ENCODE measurements at places on chromosomes 4 and X.

GRCh38 chr4:85815796-85816459 is 341.0 kb downstream of the ARHGAP24 start:
- DNase-seq: no peak

GRCh38 chrX:35046660-35047296 is 104.2 kb downstream of the FAM47B start:
- DNase-seq: no peak

DNA sequence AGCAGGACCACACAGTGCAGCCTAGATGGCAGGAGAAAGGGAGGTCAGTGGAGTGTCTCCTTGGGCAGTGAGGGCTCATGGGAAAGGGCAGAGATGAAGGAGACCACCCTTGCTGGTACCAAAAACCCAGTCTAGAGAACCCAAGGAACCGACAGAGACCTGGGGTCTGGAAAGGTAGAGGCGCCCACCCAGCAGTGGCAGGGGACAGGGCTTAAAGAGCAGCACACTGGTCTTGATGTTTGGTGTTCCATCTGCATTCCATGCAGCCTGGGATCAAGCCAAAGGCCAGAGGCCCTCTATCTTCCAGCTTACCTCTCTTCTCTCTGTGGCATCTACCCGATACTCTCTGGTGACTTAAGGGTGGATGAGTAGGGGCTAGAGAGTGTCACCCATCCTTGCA is 127.5 kb downstream of the PJA1 start:
- no peak for DNase-seq

GRCh38 chr4:83387476-83388312 is 53.0 kb upstream of the HPSE start:
- DNase-seq: no peak

DNA sequence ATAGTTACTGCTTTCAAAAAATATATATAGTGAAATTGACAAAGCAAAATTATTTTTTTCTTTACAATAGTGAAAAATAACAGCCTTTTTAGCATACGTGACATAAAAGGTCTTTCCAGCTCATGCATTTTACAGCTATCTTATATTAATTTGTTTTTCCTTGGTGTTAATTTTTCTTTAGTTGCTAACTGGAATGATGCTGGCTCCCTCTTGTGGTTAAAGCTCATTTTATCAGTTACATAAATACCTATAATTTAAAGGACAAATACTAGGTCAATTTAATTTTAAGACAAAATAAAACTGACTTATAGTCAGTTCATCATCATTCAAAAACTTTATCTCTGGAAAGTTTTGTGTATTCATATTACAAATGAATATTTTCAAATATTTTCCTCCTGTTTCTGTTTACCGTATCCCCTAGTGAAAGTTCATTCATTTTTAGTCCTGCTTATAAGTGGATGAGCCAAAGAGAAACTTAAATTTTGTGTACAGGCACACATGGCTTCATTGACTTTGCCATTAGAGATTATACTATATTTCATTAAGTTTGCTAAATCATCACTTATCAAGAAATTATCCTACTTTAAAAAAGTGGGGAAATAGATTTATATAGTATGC is 9.9 kb upstream of the ANAPC4 start:
- DNase-seq: no peak

- DNase-seq: no peak
Measured at GRCh38 chr4:1155314-1155713, 17.1 kb downstream of the SPON2 start.

- no peak for DNase-seq
Measured at GRCh38 chr4:163303069-163303468, 29.3 kb downstream of the NPY1R start.

- DNase-seq: no peak
Measured at GRCh38 chrX:131762802-131763234, 218.9 kb downstream of the OR13H1 start.

- no peak for DNase-seq
Measured at GRCh38 chrX:48695534-48695896, 1.0 kb upstream of the SUV39H1 start.

DNA sequence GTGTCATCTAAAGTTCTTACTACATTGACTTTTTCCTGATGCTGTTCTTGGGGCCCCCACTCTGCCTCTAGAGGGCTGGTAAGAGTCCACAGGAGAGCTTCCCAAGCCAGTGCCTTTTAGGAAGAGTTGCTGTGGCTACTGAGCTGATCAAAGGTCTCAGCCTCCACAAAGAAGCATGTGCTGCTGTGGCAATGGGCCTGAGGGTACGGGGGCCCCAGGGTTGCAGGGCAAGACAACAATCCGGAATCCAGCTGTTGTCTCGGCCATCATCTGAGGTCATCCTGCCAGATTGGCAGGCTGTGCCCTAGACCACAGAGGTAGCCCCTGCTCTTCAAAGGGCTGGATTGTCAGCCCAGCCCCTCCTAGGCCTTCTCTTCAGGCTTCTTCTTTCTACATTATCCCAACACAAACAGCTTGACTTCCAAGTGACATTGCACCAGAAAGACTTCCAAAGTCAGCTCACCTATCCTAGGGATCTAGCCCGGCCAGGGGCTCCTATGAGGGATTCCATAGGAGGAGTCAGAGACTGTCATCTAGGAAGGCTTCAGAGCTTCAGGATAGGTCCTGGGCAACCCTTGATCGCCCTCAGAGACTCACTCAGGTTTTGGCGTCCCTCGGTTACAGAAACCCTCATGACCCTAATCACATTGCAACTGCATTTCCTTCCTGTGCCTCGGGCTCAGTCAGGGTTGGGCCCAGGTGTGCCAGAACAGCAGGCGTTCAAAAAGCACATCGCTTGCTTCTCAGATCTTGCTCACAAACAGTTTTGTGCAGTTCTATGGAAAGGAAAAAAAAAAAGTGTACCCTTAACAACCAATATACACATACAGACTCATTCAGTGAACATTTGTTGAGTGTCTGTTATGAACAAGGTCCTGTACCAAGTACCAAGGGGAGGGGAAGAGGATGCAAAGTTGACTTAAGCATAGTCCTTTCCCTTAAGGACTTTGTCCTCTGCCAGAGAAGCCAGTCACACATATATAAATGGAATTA is 27.8 kb downstream of the SLC25A5 start:
- DNase-seq: no peak

GRCh38 chr4:87427518-87427868 is 5.1 kb downstream of the NUDT9 start:
- no peak for DNase-seq

DNA sequence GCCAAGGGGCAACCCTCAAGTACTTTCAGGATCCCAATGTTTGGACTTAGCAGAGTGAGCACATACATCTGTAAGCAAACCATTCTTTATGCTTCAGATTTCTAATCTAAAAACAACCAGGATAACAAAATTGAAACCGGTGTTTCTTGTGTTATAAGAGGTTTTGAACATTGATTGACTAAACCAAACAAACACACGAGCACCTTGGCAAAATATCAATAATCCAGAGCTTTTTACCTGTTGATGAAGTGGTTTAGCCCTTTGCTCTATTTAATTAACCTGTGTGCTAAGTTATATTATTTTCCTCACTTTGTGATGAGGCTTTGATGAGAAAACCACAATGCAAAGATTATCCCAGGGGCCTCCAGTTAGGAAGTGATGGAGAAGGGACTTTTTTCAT is 255.3 kb upstream of the CXXC4 start:
- DNase-seq: no peak

DNA sequence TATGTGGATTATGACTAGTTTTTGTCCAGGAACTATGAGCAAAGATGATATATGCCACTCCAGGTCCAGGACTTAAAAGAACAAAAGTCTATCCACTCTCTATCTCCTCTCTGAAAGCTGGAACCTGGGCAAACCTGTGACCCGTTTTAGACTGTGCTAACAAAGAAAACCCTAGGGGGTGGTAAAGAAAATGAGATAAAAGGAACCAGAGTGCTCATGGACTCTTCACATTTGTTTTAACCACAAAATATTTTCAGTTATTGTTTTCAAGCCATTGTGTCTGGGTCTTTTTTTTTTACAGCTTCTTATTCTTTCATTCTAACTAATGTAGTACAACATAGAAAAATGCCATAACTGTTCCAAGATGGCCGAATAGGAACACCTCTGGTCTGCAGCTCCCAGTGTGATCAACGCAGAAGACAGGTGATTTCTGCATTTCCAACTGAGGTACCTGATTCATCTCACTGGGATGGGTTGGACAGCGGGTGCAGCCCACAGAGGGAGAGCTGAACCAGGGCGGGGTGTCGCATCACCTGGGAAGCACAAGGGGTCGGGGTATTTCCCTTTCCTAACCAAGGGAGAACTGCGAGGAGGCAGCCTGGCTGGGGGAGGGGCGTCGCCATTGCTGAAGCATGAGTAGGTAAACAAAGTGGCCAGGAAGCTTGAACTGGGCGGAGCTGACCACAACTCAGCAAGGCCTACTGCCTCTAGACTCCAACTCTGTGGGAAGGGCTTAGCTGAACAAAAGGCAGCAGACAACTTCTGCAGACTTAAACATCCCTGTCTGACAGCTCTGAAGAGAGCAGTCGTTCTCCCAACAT is 45.1 kb downstream of the CHM start:
- DNase-seq: no peak

GRCh38 chrX:44954562-44954961 is 81.6 kb downstream of the KDM6A start:
- no peak for DNase-seq

DNA sequence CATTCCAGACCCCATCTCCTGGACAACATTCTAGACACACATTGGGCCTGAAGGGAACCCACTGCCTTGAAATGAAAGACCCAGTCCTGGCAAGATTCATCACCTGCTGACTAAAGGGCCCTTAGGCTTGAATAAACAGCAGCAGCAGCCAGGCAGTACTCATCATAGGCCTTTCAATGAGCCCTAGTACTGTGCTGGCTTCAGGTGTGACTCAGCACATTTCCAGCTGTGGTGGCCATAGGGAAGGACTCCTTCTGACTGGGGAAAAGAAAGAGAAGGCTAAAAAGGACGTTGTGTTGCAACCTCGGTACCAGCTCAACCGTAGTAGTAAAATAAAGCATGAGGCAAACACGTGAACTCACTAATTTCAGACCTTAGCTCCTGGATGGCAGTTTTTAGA is 344.0 kb downstream of the ACTRT1 start:
- no peak for DNase-seq

DNA sequence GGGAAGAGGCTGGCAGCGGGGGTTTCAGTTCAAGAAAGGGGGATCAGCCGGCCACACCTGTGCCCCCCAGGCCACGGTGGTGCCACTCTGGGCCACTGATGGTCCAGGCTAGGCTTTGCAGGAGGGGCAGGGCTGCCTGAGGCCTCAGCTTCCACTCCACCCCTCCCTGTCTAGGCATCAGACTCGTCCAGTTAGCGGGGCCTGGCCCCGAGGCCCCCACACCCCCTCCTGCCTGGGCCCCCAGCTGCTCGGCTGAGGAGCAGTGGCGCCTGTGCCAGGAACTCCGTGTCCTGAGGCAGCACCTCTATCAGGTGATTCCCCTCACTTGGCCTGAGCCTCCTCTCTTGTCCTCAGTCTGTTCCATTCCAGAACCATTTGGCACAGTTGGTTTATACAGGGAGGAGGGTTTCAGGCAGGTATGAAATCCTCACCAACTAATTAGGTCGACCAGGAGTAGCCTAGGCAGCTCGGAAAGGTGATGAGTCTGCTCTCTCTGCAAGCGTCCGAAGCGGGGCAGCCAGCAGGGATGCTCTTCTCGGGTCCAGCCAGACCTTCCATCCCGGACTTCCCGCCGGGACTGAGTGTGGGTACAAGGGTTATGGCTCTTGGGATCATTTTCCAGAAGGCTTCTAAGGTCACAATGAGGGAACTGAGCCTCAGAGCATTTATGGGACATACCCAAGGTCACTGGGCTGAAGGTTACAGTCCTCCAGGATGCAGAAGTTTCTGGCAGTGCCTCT is 2.1 kb downstream of the NSG1 start:
- DNase-seq: no peak

DNA sequence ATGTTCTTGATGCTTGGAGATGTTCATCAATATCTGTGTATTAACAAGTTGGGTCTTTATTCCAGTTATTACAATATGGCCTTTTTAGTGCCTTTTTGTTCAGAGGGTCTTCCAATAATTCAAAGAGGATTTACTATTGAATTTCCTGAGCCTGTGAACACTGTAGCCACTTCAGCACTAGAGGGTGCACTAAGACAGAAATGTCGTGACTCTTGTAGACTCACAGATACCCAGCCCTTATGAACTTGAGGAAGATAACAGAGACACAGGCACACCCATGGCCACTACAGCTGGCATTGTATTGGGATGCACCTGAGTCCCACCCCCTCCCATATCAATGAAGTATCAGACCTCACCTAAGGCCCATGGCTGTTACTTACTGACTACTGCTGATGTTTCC is 54.4 kb upstream of the ACTRT1 start:
- no peak for DNase-seq

GRCh38 chrX:1283741-1284140 is 15.1 kb downstream of the CSF2RA start:
- no peak for DNase-seq

- no peak for DNase-seq
Measured at GRCh38 chrX:16885628-16886027, 15.5 kb upstream of the RBBP7 start.

- DNase-seq: no peak
Measured at GRCh38 chr4:168849030-168849675, 160.9 kb downstream of the CBR4 start.

DNA sequence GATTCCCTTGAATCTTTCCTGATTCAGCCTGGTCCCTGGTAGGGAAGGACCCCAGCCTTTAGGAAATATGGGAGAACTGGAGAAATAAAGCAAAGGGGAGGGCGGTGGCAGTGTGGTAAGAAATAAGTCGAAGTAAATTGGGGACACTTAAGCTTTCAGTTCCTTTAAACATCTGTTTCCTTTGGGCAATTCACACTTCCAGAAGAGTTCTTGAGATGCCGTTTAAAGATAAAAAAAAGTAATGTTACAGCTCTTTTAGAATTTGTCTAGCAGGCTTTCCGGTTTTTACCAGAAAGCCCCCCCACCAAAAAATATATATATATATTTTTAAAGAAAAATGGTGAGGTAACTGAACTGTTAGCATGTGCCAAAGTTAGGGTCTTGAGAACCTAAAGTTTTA is 46.6 kb downstream of the TSPAN7 start:
- no peak for DNase-seq

Measured in activated B cell treated with CpG ODN at 0.5 μM for 24 hours (primary cell).